T47D (cell line): ENCODE measurements at places on chromosomes 2 and 18.
A peak's percentile ranks its signal among the peaks of the same experiment; 100 is the strongest.

DNA sequence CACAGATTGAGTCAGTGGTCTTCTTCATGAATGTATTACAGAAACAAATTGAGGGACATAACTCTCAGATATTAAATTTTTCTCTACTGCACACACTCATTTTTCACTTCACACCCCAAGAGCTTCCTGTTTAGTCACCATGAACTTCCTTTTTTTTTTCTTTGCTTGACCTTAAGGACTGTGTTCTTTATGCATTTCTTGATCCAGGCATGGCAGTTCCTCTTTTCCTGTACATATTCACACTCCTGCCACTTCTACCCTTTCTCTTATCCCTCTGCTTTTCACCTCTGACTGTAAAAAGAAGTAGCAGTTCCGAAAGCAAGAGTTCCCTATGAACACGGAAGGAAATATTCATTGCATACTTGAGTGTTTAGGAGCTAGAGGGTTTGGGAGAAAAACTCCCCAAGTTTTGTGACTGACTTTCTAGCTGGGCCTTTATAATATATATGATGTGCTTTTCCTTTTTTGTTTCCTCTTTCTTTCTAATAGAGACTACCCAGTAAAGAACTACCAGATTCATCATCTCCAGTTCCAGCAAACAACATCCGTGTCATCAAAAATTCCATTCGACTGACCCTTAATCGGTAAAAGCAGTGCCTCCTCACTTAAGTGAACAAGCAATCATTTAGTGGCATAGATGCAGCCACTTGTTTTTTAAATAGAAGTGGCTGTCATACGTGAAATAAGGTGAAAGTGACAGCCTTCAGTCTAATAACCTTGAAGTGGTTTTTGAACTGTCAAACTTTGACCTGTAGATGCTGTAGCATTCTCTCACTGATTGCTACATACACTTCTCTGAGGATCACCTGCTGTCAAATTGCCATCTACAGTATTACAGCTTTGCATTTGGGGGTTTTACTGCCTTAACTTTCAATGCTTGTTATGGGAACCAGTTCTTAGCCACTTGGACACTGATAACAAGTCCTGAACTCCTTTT lies 40.8 kb downstream of the PAPOLG start:
- DNase-seq = no peak

DNA sequence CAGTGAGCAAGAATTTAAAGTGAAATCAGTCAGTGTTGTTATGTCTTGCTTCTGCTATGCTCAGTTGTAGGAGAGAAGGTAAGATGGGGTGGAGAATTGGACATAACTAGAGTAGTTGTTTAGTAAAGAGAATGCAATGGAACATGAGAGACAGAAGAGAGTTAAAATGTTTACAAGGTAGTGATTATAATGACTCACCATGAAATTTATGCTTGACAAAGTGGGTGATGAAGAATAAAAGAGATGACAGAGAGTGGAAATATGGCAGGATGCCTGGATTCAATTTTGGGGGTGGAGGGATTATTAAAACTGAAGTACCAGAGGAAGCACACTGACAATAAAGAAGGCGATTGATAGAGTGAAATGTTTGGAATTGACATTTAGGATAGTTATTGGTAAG lies 10.6 kb downstream of the SCG2 start:
- DNase-seq = no peak

DNA sequence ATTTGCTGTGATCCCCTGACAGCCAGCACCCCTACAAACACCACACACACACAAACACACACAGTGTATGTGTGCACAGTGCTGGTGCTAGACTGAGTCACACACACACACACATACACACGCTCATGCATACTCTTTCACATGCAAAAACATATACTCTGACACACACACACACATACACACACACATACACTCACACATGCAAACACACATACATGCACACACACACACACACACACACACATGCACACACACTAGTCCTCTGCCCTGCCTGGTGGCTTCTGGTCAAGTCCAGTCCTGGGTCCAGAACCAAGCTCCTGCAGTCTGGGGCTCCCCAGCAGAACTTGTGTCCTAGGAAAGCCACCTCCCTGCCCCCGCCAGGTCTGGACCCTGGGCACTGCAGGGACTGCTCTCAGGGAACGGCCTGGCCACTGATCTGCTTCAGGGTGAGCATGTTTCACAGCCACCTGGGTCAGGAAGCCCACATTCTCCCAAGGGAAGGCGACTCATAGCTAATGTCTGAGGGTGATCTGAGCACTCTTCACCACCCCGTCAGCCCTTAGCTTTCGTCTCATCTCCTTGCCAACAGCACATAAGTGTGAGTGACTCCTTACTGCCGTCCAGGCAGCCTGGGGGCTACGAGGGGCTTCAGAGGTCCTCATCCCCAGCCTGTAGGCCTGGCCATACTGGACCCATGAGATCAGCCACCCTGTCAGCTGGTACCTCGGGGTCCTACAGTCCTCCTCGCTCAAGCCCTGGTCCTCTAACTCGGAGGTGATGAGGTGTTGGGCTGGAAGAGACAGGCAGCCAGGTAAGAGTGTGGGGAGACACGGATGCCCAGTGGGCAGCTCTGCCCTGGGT lies 88.1 kb downstream of the MCFD2 start:
- DNase-seq = no peak

- no peak for DNase-seq
These were observed 17.0 kb downstream of the BZW1 start for GRCh38 chr2:200828572-200829257.

GRCh38 chr2:25190536-25190935 lies 22.2 kb upstream of the POMC start:
- no peak for DNase-seq

GRCh38 chr2:70790136-70790828 lies at the start of gene FIGLA:
Gene FIGLA, minus strand, starts transcription at chr2:70790643. Its CDS starts 5 bp downstream, at chr2:70790638.
- no peak for DNase-seq

DNA sequence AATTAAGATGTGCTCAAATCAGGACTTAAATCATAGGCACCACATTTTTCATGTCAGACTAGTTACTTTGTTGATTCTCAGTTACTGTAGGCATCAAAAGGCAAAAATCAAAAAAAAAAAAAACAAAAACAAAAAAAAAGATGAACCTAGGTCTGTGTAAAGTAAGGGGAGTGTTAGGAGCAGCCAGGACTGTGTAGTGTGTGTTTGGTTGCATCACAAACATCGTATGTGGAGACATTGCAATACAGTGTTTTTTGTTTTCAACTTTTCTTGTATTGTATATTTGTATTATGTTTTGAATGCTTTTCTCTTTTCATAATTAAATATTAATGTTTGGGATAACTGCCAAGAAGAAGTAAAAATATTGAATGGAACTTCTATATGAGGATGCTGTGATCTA lies 82.1 kb downstream of the ACSL3 start:
- DNase-seq = no peak

DNA sequence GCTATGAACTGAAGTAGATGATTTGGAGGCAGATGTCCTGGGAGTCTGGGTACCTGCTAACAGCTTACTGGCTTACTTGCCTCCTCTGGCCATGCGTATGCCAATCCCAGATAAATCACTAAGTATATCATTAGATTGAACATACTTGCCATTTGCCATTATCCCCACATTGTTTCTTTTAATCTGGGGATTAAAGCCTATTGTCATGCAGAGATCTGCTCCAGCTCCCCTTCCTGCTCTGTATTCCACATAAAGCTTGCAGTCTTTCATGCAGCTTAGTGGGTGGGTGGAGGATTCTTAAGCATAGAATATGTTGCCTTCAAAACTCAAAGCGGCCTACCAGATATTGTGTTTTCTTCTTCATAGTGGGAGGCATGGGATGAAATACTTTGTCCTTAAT lies 311.8 kb upstream of the MMADHC start:
- no peak for DNase-seq

- DNase-seq = no peak
These were observed 215.4 kb downstream of the AGAP1 start for GRCh38 chr2:235709124-235709813.

DNA sequence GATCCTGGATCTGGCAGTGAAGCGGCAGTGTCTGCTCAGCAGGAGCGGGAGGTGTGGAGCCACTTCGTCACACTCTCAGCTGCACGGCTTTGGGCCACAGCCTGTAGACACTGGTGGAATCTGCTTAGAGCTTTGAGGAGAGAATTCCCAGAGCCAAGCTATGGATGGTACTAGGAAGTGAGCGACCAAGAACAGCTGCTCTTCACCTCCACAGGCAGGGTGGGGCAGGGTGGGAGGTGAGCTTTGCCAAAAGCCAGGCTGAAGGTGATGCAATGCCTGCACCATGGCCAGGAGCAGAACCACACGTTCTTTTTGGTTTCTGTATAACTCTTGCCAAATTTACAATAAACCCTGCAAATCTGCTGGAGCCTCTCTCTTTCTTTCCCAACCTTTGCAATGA lies 226.1 kb downstream of the ANKRD30B start:
- no peak for DNase-seq

GRCh38 chr2:195590861-195591205 lies 66.2 kb upstream of the SLC39A10 start:
- no peak for DNase-seq

DNA sequence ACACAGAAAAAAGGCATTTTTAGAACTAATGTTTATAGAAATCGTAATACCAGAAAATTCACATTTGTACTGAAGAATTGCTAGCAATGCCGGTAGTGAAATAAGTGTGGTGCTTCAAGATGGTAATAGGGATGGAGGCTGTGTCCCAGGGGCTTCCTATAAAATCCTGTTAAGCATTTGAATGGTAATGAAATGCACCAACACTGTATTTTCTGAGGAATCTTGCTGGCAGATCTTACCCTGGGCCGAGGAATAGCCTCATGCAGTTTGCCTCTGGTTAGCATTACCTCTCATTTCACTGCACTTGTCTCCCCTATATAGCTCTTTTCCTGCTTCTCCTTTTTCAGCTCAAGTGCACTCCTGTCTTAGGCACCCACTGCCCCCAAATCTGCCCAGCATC lies 501.6 kb upstream of the NRP2 start:
- no peak for DNase-seq

DNA sequence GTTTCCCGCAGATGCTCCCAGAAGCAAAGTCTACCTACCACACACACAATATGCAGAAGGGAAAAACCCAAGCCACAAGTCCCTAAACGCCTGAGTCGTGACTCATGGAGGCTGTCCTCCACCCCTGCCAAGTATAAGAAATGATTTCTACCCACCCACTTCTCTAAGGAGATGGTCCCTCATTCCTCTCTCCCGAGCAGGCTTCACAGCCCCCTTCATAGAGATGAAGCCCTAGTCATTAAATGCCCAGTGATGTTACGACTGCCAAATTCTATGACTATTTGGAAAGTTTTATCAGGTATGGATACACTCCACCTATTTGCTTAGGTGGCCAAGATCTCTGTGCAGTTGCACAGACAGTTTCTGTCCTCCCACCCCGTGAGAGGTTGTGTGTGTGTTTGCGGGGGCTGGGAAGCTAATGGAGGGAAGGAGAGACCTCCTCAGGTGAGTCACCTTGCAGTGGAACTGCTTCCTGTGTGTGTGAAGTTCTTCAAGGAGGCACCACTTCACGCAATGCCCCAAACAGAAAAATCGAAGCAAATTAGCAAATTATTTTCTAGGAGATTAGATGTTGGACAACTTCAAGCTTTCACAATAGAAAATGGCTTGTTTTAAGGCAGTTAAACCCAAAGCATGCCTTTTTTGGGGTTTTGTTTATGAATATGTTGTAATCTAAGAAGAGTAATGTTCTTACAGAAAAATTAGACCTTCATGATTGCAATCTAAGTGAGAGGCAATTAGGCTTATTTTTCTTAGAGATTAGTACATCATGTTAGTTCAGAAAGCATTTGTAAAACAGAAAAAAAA lies 175.2 kb downstream of the TGIF1 start:
- DNase-seq = no peak

- DNase-seq = no peak
These were observed 273.6 kb downstream of the ALPK2 start for GRCh38 chr18:58355243-58355642.

GRCh38 chr2:106649306-106649705 lies 162.1 kb downstream of the CD8B2 start:
- no peak for DNase-seq

DNA sequence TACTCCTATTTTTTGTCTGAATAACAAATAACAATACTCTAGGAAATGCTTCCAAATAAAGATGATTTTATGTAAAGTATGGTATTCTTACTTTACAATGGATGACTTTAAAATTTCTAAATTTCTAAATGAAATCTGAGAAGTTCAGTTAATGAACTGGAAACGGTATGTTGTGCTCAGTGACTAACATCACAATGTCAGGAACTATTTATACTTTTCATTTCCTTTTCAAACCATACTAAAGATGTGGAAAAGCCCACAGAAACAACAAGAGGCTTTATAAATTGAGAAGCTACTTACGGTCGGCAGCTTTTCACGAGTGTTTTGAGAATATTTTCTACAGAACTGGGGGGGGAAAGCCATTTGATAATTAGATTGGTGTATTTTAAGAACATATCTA lies 31.1 kb downstream of the PSME4 start:
- no peak for DNase-seq

- peak; percentile 52 for DNase-seq
These were observed 9.5 kb downstream of the CHPF start for GRCh38 chr2:219533930-219534661.

DNA sequence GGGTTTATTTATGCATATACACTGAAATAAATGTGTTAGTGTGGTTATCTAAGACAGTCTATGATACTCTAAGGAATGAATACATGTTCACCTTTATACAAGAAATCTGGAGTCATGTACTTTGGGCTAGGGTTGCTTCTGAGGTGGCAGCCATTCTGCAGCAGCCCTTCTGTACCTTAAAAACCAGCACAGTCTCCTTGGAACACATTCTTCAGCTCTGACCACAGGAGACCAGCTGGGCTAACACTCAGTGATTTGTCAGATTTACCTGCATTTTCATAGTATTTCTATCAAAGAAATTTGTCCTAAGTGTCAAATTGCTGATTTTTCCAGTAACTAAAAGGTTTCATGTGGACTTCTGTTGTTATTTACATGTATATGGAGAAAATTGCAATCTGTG lies 167.7 kb downstream of the CAMKMT start:
- DNase-seq = no peak

- no peak for DNase-seq
These were observed 761 bp upstream of the IDH1 start for GRCh38 chr2:208255557-208256106.

- DNase-seq = no peak
These were observed 43.7 kb upstream of the DARS1 start for GRCh38 chr2:136029149-136029548.

DNA sequence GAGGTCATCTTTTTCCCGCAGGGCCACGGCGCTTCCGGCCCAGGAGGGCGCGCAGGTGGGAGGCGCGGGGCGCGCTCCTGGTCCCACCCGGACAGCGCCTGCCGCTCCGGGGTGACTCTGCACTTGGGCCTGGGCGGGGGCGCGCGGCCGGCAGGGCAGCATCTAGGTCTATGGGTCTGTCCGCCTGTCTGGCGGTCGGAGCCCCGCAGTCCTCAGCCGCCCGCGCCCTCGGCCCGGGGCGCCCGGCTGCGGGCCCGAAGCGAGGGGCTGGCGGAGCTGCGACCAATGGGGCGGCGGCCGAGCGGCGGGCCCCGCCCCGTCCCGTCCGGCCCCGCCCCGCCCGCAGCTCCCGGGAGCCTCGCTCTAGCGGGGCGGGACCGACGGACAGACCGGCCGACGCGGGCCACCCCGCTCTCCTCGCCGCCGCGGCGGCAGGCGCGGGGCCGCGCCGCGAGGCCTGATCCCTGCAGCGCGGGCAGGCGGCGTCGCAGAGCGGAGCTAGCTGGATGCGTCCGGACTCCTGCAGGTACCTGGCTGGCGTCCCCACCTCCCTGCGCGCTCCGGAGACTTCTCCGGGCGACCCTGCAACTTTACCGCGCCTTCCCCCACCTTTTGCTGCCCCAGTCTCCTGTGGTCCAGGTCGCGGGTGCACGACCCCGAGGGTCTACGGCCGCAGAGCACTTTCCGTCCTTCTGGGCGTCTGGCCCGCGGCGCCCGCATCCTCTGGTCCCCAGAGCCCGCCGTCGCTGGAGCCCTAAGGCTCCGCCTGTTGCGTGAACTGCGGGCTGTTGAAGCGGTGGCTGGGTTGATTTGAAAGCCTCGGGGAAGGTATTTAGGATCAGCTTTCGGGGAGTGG lies at the start of gene KCNS3:
TSS of gene KCNS3 (plus strand) at position 387 of the 856 bp plus-strand sequence. CDS start 52,342 bp downstream, outside the sequence.
- DNase-seq = peak; percentile 69
